ENCODE measurements at places on chromosomes 11 and 22.

GRCh38 chr11:65090628-65091027 lies 5.4 kb upstream of the VPS51 start:
- DNase-seq: no peak

DNA sequence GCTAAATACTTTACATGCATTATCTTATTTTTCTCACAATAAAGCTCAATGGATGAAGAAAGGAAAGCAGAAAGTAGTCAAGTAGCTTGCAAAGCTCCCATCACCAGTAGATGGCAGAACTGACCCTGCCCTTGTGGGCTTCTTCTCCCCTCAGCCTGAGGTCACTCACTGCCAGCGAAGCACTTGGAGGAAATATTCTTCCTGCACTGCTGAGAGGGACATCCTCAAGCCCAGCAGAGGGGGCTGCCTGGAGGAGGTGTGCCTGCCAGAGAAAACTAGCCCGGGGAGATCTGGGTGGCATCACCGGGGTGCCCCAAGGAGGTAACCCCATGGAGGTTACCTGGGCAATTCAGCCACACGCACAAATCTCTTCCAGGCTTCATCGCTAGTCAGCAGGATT lies 6.6 kb downstream of the APOL4 start:
- DNase-seq: no peak

GRCh38 chr22:36386900-36387708 lies 663 bp downstream of the MYH9 start:
- no peak for DNase-seq

GRCh38 chr22:42685941-42686653 lies 34.6 kb downstream of the A4GALT start:
- DNase-seq: no peak

GRCh38 chr22:50396751-50397370 lies 53.7 kb downstream of the PPP6R2 start:
- no peak for DNase-seq

DNA sequence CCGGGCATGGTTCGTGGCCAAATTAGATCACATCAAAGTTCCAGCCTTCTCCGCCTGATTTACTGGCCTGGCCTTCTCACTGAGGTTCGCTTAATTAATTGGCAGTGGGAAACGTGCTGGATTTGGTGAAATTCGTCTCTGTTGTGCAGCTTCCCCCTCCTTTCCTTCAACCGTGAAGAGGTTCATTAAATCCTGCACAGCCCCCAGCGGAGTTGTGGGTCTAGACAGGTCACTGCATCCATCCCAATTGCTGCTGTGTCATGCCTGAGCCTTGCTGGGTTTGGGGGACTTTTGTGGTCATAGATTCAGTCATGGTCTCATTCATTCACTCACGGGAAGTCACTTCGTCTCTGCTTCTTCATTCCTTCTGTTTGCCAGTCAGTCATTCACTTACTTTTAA lies 90.0 kb downstream of the INSC start:
- DNase-seq: no peak

GRCh38 chr11:48184452-48184851 lies 32.2 kb upstream of the OR4B1 start:
- no peak for DNase-seq

- no peak for DNase-seq
These were observed 27.2 kb downstream of the PARVG start for GRCh38 chr22:44207981-44208317.

All from stimulated activated CD4-positive, alpha-beta T cell treated with anti-CD3 and anti-CD28 coated beads, Interleukin-12 subunit alpha, Interleukin-12 subunit beta, amount 100 ng/mL, for 24 hours (primary cell).